ENCODE measurements at places on chromosomes 2 and 18.
A peak's percentile ranks its signal among the peaks of the same experiment; 100 is the strongest.

GRCh38 chr2:167258712-167259111, 370.4 kb downstream of the XIRP2 start:
- no peak for DNase-seq

GRCh38 chr18:8525692-8526091, 83.5 kb upstream of the RAB12 start:
- peak; percentile 68 for DNase-seq

DNA sequence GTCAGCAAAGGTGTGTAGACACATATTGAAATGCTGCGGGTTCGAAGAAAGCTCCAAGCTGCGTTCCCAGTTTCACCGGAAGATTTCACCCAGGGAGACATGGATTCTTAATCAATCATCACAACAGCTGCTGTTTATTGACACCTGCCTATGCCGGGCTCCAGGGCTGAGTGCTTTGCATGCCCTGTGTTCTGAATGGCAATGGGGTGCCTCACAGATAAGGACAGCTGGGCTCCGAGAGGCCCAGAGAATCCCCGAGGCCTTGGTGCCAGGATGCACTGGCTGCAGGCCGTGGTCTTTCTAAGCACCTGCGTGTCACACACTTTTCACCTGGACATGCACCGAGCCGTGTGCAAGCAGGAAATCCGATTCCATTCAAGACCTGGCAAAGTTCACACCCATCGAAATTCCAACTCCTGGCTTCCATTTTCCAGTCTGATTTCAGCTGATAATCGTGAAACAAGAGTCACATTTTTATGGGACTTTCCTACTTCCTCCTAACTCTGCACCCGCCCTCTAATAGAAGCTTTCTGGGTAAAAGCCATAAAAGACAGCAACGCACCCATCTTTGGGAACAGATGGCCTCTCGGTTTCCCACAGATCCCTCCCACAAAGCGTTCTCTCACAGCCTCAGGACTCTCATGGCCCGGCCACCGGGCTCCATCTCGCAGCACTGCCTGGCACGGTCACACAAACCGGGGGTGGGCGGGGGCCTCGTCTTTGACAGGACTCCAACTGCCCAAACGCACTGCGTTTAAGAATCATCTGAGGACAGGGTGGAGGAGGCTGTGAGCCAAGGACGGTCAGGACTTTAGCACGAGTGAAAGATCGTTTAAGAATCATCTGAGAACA, 245.6 kb upstream of the SALL3 start:
- DNase-seq: no peak

- no peak for DNase-seq
Observed at GRCh38 chr2:15771124-15771523, 169.2 kb upstream of the MYCN start.

- no peak for DNase-seq
Observed at GRCh38 chr2:74037379-74037860, 52.7 kb downstream of the TET3 start.

DNA sequence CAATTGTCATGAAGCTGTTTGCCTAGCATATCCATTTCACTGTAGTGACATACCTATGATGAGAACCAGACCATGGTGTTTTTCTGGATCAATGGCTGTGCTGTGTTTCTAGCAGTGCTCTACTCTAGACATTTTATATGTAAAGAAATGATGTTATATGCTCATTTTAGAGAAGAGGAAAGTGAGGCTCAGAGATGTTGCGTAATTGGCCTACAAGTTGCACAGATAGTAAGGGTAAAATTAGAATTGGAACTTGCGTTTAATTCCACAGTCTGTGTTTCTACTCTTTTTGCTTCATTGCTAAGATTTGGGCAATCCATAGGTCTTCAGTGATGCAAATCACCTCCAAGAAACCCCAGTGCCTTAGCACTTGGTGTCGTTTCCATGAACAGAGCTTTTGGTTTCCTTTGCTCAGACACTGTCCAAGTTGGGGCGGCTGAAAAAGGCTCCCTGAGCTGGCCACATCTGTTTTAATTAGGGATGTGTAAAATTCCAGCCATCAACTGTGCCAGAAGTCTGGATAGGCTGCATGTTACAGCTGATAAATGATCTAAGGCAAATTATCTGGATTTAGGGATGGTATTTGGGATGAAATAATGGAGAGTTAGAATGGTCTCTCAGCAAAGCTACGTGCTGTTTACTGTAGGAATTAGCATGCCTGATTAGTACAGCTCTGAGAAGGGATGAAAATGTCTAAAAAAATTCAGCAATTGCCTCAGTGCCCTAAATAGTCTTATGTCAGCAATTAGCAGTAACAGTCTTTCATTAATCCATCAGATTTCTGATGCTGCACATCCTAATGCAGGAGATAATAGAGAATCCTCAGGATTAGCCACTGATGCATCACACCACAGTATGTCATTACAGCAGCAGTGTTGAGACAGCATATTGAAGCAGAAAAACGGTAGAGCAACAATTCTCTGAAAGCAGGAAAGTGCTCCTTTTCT, 65.3 kb downstream of the PTPRM start:
- no peak for DNase-seq

DNA sequence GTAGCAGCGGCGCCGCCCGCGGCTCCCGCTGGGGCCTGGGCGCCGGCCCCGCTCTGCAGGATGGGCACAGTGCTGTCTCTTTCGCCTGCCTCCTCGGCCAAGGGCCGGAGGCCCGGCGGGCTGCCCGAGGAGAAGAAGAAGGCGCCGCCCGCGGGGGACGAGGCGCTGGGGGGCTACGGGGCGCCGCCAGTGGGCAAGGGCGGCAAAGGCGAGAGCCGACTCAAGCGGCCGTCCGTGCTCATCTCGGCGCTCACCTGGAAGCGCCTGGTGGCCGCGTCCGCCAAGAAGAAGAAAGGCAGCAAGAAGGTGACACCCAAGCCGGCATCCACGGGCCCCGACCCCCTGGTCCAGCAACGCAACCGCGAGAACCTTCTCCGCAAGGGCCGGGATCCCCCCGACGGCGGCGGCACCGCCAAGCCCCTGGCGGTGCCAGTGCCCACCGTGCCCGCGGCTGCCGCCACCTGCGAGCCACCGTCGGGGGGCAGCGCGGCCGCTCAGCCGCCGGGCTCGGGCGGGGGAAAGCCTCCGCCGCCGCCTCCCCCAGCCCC, 369 bp downstream of the CDK5R2 start:
- DNase-seq: no peak

GRCh38 chr2:44244135-44244871, 31.0 kb upstream of the SLC3A1 start:
- DNase-seq: peak; percentile 72

GRCh38 chr2:59734743-59735142, 818.7 kb downstream of the BCL11A start:
- DNase-seq: no peak

- DNase-seq: no peak
Observed at GRCh38 chr2:143480086-143480485, 350.9 kb downstream of the ARHGAP15 start.

DNA sequence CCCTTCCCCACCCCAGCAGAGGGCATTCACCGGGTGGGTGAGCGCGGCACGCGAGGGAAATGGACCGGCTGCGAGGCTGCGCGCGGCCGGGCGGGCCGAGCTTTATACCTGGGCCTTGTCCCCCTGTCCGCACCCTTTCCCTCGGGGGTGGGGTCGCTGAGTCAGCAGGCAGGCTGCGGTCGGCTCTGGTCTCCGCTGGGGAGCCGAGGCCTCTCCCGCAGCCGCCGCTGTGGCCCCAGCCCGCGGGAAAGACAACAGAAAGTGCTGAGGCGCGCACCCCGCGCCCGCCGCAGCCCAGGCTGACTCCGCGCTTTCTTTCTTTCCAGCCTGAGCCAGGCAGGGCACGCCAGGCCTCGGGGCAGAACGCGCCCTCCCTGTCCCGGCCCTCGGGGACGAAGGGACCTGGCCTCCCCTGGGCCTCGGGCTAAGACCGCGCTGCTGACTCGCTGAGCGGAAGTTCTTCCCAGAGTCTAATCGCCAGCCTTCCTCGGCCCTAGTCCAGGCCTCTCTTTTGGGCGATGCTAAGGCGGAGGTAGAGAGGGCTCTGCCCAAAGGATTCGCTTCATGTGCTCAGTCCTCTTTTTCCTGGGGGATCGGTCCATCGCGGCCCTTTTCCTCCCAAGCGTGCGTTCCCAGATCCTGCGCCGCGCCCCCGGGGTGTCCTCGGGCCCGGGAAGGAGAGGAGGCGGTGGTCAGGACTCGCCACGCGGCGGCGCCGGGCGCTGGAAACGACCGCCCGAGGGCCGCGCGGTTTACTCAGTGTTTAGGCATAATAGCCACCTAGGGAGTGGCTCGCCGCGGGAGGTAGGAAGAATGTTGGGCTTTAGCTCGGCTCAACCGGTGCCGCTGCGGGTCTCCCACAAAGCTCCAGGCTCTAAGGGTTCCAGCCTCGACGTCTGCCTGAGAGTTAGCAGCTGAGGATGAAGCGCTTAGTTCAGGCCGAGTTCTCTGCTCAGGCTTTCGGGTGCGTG, at the start of gene CRYBA2:
Gene CRYBA2, minus strand, starts transcription at position 78 of the 971 bp plus-strand sequence. CDS start 246 bp downstream, outside the sequence.
- DNase-seq: no peak

- no peak for DNase-seq
Observed at GRCh38 chr2:202574541-202574940, 60.2 kb upstream of the FAM117B start.

DNA sequence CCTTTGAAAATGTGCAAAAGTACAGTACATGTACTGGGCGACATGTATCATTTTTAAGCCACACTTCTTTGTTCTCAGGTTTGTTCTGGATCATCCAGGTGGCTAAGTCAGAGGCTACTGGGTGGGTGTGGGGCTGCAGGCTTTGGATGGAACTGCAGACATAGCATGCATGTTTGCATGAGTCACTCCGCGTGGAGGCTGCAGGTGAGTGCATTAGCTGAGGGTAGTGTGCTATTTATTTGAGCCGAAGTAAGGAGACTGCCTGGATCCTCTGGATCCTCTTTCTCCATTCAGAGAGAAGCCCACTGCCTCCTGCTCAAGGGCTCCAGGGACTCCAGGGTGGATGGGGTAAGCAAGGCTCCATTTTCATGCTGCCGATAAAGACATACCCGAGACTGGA, 9.4 kb upstream of the NEURL3 start:
- no peak for DNase-seq

GRCh38 chr2:1612391-1613077, 131.8 kb downstream of the PXDN start:
- DNase-seq: no peak

GRCh38 chr2:219544567-219544966, 739 bp downstream of the TMEM198 start:
- DNase-seq: no peak

- no peak for DNase-seq
Observed at GRCh38 chr2:27613985-27614384, 14.8 kb downstream of the CCDC121 start.

- no peak for DNase-seq
Observed at GRCh38 chr2:44560941-44561340, 199.2 kb downstream of the CAMKMT start.

- DNase-seq: no peak
Observed at GRCh38 chr2:181789827-181790448, 101.6 kb upstream of the ITPRID2 start.

DNA sequence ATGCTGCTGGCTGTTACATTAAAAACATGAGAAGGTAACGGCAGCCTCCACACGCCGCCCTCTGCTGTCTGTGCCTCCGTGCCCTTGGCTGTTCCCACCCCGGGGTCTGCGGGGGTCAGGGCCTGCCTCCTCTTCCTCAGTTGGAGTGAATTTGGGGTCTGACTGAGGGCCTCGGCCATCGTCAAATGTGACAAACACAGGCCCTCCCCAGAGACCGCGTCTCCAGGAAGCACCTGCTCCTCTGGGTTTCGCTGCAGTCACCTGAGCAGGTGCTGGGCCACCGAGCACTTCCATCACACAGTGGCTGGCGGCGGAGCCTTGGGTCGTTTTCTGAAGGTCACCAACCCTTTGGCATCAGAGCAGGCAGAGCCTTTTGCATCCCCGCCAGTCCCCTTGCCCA, 70.9 kb downstream of the NFATC1 start:
- no peak for DNase-seq

GRCh38 chr18:55587418-55588110, 428 bp downstream of the TCF4 start:
- no peak for DNase-seq

DNA sequence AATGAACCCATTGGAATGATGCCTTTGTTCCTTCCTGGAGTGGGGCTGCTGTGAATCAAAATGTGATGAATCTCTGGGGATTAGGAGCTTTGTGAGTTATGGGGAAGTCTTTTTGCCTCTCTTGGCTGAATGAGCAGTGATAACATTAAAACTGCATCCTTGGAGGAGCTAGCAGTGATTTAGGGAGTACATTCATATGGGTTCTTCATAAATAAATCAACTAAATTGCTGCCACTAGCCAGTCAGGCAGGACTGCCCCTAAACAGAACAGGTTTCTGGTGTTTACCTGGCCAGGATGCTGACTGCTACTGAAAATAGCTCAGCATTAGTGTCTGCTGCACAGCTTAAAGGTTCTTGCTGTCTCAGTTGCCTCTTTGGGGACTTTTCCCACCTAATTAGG, 244.5 kb upstream of the MEX3C start:
- DNase-seq: no peak
